ENCODE measurements at places on chromosomes 13 and 19.

DNA sequence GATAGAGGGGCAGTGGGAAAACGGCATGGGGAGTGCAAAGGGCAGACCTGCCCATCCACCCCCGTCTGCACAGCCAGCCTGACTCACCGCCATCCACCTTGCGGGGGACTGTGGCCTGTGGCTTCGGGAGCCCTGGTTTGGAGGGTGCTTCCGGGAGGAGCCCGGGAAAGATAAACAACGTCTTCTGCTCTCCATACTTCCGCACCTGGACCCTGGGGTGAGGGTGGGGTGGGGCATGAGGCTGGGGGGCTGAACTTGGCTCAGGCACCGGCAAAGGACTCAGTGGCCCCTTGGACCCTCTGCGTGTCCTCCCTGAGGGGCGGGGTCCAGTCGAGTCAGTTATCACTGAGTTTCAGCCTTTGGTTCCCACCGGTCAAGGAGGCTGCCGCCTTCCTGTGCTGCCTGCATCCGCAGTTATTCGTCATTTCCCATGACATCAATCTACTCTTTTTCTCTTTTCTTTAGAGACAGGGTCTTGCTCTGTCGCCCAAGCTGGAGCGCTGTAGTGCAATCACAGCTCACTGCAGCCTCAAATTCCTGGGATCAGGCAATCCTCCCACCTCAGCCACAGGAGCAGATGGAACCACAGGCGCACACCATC lies 3.2 kb downstream of the GPR108 start:
- no peak for DNase-seq

DNA sequence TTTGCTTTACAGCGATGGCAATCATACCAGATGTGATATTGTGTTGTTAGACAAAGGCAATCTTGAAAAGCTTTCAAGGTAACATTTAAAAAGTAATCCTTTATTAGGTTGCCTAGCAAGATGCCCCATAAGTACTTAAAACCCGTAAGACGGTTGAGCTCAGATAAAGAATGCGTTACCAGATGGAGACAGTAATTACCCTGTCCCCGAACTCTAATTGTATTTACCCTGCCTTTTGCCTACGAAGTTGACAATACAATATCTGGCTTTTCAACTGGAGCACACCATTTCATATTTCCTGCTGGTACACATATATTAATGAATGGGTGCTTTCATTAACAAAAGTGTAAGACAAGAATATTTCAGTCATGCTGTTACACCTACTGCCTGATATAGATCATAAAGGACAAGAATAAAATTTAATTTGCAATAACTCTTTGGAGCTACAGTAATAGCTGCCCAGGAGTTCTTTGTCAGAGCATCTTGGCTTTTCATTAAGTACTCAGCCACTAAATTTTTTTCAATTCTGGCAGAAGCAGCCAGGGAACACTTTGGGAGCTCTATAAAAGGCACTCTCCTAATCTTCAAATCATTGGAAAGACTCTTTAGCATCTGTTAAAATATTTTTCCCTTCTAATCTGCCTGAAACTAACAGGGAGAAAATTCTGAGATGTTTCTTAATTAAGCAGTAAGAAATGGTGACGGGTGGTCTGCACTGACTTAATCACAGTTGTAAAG lies 63.8 kb downstream of the DCT start:
- DNase-seq: no peak

GRCh38 chr13:25463496-25463895 lies 91.7 kb downstream of the ATP8A2 start:
- no peak for DNase-seq

DNA sequence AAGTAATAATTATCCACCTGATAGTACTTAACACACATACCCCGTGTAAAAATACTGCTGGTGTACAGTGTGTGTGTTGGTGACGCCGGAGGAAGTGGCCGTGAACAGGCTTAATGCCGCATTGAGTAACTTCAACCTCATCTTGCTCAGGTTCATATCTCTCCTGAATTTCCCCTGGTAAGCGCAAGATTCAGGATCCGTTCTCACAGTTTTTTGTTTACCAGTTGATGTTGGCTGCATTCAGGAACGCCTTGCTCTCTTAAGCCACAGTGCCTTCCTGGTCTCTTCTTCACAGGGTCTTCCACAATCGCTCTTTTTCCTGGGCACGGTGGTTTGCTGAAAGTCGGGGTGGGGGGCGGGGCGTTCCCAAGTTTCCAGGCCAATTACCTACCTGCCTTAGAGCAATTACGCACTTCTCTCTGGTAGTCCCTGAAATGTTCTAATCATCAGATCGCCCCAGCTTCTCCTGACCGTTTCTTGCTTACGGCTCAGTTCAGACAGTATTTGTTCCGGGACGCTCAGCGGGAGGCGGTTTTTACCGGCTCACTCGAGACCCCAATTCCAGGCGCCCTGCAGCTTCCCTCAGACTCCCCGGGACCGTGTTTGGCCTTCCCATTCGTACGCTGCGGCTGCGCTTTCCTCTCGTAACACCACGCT lies 706 bp upstream of the DNAJC3 start:
- peak; percentile 16 for DNase-seq

DNA sequence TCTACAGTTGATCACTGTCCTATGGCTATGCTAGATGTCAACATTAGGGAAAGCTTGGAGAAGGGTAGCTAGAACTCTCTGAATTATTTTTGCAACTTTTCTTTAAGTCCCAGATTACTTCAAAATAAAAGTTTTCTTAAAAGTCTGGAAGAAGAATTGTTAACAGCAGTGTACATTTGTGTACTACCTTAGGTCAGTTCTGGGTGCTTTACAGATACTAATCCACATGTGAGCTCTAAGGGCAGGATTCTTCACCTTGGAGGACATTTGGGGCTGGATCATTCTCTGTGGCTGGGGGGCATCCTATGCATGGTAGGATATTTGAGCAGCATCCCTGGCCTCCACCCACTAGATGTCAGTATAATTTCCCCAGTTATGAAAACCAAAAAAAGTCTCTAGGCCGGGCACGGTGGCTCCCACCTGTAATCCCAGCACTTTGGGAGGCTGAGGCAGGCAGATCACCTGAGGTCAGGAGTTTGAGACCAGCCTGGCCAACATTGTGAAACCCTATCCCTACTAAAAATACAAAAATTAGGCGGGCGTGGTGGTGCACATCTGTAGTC lies 2.8 kb downstream of the BRME1 start:
- DNase-seq: peak; percentile 29

DNA sequence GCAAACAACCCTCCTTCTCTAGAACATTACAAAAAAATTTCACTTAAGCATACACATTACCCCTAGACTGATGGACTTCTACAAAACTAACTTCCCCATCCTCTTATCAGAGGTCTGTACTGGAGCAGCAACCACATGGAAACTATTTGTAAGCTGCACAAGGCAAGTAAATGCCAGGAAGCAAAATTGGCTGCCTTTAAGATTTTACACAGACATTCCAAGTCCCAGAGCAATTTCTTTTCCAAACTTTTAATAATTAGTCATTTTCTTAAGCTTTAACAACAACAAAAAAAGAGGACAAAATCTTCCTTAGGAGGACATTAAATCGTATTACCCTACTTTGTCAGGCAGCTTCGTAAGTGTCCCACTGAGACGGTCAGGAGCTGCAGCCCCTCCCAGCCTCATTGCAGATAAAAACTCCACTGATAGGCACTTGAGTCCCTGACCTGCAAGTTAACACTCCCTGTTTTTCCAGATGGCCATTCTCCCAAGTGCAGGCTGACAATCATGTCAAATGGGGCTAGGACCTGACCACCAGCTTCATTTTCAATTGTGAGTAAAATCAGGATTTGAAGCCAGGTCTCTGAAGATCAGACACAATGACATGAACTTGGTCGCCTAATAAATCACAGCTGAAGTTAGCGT lies 680.1 kb downstream of the DIAPH3 start:
- no peak for DNase-seq

DNA sequence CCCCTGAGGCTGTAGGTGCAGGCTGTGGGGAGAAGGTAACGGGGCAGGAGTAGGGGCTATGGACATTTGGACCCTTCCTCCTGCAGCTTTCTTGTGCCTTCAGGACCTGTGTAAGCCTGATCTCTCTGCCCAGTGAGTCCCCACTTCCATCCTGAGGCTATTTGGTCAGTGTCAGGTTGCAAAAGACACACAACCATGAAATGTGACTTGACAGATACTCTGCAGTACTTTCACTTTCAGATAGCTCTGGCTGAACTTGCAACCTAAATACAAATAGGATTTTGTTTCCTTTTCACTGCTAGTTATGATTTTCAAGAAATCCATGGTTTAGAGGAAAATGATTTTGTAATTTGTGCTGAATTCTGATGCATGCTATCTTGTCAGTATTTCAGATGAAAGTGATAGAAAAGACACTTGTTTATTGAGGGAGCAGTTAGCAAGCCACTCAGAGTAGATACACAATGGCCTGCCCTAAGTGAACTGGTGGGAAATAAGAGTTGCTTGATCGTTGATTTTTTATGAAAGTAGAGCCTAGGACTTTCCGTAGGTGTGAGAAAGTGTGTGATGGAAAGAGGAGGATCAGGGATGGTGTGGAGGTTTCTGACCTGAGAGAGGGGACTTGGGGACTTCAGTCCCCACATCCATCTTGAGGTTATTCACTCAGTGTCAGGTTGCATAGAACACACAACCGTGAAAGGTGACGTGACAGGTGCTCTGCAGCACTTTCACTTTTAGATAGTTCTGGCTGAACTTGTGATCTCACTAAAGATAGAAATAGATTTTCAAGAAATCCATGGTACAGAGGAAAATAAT lies 18.1 kb upstream of the EID2 start:
- DNase-seq: no peak

DNA sequence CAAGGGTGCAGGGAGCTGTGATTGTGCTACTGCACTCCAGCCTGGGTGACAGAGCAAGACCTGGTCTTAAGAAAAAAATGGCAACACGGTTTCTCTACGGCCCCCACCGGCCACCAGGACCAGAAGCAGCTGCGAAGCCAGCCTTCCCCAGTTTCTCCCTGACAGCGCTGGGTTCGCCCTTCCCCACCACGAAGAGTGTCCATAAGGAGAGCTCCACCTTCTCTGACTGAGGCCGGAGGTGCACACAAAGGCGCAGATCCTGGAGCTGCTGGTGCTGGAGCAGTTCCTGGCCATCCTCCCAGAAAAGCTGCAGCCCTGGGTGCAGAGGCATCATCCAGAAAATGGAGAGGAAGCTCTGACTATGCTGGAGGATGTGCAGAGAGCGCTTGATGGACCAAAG lies 52.2 kb upstream of the ZNF599 start:
- DNase-seq: no peak

DNA sequence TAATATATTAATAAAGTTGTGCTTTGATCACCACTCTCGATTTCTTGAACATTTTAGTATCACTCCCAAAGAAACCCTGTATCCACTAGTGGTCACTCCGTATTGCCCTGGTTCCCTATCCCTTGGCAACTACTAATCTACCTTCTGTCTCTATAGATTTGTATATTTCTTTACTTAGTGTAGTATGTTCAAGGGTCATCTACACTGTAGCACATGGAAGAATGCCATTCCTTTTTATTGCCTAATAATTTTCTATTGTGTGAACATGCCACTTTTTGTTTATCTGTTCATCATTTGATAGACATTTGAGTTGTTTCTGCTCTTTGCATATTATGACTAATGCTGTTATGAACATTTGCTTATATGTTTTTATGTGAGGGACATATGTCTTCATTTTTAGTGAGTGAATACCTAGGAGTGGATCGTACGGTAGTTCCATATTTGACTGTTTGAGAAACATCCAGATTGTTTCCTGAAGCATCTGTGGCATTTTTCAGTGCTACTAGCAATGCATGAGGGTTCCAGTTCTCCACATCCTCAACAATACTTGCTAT lies 254.0 kb downstream of the GPC6 start:
- DNase-seq: no peak

GRCh38 chr13:44801990-44802389 lies 187.3 kb downstream of the NUFIP1 start:
- no peak for DNase-seq

GRCh38 chr13:99434258-99434788 lies 66.9 kb upstream of the TM9SF2 start:
- DNase-seq: peak; percentile 78

- peak; percentile 29 for DNase-seq
These were observed 45.3 kb downstream of the CAPN12 start for GRCh38 chr19:38699027-38699346.

GRCh38 chr19:33402421-33403220 lies 29.1 kb downstream of the CEBPG start:
- no peak for DNase-seq

- no peak for DNase-seq
These were observed 2.1 kb upstream of the ADPRHL1 start for GRCh38 chr13:113455384-113455783.

DNA sequence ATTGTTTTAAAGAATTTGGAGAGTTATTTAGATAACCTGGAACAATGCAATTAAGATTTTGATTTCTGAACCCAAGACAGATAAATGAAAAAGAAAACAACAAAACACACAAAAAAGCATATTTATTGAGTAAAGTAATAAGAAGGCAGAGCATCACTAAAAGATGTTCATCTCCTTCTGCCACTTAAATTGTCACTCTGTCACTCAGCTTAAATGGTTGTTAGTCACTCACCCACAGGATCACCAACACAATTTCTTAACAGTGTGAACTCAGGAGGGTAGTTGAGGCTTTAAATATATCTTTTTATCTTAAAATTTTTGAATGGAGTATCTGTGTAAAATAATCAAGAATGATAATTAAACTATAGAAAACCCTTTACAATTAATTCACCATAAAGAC lies 1215.5 kb upstream of the PCDH20 start:
- no peak for DNase-seq

DNA sequence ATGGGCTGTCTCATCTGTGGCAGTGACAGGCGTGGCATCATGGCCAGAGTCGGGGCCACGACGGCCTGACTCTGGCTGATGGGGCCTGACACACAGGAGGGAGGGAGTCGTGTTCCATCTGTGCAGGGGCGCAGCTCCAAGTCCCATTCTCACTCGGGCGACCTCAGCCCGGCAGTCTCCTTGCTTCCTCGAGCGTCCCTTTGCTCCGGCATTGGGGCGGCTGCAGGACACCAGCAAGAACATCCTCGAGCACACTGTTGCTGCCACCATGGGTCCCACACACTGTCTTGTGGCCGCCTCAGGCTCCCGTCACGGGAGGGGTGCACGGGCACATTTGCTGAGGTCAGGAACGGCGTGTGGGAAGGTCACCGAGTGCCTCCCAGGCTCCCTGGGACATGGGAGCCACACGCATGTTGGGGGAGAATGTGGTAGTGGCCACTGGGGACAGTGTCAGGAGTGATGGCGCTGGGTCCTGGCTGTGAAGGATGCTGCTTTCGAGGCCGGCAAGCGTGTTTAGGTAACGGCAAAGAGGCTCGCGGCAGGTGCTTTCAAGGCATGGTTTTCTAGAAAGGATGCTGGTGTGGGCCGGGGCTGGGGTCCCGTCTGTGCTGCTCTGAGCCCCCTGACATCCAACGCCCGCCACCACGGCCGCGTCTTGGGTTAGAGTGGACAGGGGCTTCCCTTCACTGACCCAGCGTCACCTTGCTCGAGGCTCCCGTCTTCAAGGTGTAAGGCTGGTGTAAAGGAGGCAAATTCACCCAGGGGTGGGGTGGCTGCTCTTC lies 3.4 kb downstream of the IZUMO4 start:
- no peak for DNase-seq

- no peak for DNase-seq
These were observed 4.4 kb downstream of the TM6SF2 start for GRCh38 chr19:19268453-19269385.

GRCh38 chr19:33813391-33814101 lies 16.9 kb downstream of the KCTD15 start:
- no peak for DNase-seq

- no peak for DNase-seq
These were observed 31.3 kb upstream of the GTF3A start for GRCh38 chr13:27393101-27393500.

All from stimulated activated CD4-positive, alpha-beta T cell treated with anti-CD3 and anti-CD28 coated beads, Interleukin-2, amount 100 ng/mL, for 24 hours (primary cell).